ENCODE measurements at places on chromosomes 11 and 22. TPM values are rescaled to one million over a fixed set of nuclear protein-coding genes. Genes with fewer than 3 reads are reported as not detected.

GRCh38 chr22:23197836-23198235, 17.5 kb downstream of the BCR start:
- no peak for DNase-seq
- no peak overlapping the region for H3K27ac ChIP-seq
- no peak overlapping the region for H3K4me3 ChIP-seq
- H3K36me3 ChIP-seq = no peaks in the 10 kb centered on the region

- no peak for DNase-seq
- no peak overlapping the region for H3K4me3 ChIP-seq
- H3K36me3 ChIP-seq = no peaks in the 10 kb centered on the region
- no peaks in the 10 kb centered on the region for H3K4me1 ChIP-seq
- peaks cover 9% of the 10 kb centered on the region for H3K27me3 ChIP-seq
- no peak overlapping the region for H3K27ac ChIP-seq
These were observed 7.2 kb upstream of the CARD10 start for GRCh38 chr22:37526376-37526775.

GRCh38 chr11:4095509-4096230, 1.1 kb downstream of the RRM1 start:
- no peaks in the 10 kb centered on the region for H3K27me3 ChIP-seq
- peak overlapping the region; percentile 97 for H3K4me3 ChIP-seq
- no peak for DNase-seq
- H3K27ac ChIP-seq = peak overlapping the region; percentile 98

DNA sequence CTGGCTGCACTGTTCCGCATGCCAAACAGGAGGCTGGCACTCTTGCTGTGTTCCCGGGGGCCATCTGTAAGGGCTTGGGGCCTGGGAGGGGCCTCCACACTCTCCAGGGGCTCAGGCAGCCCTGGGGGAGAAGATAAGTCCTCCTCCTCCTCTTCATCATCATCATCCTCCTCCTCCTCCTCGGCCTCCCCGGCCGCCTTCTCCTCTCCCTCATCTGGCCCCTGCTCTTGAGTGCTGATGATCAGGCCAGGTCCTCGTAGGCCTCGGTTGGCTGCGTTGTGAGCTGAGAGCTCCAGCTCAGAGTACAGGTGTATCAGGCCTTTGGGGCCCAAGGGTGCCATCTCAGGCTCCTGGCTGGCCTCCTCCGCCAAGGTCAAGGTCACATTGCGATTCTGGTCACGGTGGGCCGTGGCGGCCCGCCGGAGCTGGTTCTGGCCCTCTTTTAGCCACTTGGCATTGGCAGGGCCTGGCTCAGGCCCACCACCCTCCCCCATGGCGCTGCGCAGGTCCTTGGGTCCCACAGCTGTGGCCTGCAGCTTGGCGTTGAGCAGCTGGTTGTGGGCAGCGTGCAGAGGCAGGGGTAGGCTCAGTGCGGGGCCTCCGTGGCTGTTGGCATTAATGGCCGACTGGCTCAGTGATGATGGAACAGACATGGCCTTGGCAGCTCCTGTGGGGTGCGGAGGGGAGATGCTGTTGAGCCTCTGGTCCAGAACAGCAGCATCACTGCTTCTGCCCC, 8.0 kb downstream of the APBB1 start:
- H3K27me3 ChIP-seq = no peaks in the 10 kb centered on the region
- peaks cover 19% of the 10 kb centered on the region for H3K4me1 ChIP-seq
- no peak overlapping the region for H3K4me3 ChIP-seq
- H3K36me3 ChIP-seq = no peaks in the 10 kb centered on the region
- DNase-seq = no peak

DNA sequence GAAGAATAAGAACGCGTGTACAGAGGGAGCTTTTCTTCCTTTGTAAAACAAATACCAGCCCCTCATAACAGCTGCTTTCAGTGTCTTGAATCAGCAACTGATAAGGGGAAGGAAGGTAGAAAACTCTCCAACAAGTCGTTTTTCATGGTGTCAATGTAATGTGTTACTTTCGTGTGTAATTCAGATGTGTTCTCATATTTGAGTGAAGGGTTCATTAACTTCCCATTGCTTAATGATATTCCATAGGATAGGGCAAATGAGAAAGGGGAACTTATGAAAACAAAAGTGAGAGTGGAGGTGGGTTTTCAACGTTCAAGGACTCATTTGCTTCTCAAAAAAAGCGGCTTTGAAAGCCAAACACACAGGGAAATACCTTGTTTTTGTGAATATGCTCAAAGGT, 452.1 kb downstream of the NTM start:
- H3K4me1 ChIP-seq = no peaks in the 10 kb centered on the region
- no peaks in the 10 kb centered on the region for H3K27me3 ChIP-seq
- H3K4me3 ChIP-seq = no peak overlapping the region
- H3K36me3 ChIP-seq = no peaks in the 10 kb centered on the region

GRCh38 chr11:124798991-124799347, 1.2 kb downstream of the MSANTD2 start:
- peaks cover 17% of the 10 kb centered on the region for H3K4me1 ChIP-seq
- DNase-seq = no peak
- H3K27me3 ChIP-seq = no peaks in the 10 kb centered on the region
- no peaks in the 10 kb centered on the region for H3K36me3 ChIP-seq

DNA sequence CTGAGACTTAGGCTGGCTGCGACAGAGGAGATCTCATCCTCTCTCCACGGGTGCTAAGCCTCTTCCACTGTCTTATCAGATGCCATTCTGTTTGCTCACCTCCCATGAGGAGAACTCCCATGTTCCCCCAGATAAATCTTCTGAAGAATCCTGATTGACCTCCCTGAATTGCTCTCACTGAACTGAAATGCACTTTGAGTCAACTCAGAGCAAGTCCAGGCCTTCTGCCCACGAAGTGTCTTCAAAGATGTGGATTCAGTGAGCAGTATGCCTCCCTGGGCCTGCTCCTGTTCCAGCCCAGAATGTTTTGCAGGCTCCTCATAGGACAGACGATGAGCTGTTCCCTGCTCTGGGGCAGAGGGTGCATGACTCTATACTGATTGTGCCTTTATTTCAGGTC, 17.4 kb downstream of the TUB start:
- no peaks in the 10 kb centered on the region for H3K27me3 ChIP-seq
- no peaks in the 10 kb centered on the region for H3K36me3 ChIP-seq
- no peaks in the 10 kb centered on the region for H3K4me1 ChIP-seq

GRCh38 chr22:46289244-46289891, 7.3 kb upstream of the GTSE1 start:
- H3K4me1 ChIP-seq = peaks cover 66% of the 10 kb centered on the region
- H3K27me3 ChIP-seq = no peaks in the 10 kb centered on the region
- no peak for DNase-seq
- H3K27ac ChIP-seq = peak overlapping the region; percentile 99
- peaks cover 12% of the 10 kb centered on the region for H3K36me3 ChIP-seq

Gene KRTAP5-11
- not detected for total RNA-seq

DNA sequence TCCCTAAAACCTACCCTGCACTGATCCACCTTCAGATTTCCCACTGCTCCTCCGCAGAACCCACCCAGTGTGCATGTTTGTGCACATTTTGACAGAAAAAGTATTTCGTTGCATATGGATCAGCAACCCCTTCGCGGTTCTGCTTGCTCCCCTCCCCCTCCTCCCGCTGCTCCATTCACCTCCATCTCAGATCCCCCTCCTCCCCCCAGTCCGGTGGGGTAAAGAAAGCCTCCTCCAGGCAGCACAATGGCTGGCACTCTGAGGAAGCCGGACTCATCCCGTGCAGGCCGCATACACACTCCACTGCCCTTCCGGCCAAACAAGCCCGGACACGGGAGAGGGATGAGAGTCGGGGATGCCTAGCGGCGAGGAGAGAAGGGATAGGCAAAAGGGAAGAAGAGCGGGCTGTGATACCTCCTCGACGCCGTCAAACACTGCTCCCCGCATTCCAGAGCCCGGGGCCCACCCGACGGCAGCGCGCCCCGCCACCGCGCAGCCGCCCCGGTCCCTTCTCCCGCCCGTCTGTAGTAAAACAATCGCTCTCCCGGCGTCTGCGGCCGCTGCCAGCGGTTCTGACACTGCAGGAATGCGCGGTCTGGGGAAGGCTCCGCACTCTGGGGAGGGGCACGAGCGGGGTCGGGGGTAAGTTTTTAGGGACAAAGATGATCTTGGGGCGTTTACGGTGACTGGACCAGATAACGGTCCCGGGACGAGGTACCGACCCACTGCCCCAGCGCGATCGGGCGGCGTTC, 915 bp downstream of the FEZ1 start:
- no peaks in the 10 kb centered on the region for H3K27me3 ChIP-seq
- H3K36me3 ChIP-seq = no peaks in the 10 kb centered on the region
- peak overlapping the region; percentile 63 for H3K27ac ChIP-seq
- H3K4me1 ChIP-seq = peaks cover 37% of the 10 kb centered on the region
- DNase-seq = peak; percentile 62
